Midbrain (tissue), 1 donor: ENCODE measurements at places on chromosomes 6 and 20.

DNA sequence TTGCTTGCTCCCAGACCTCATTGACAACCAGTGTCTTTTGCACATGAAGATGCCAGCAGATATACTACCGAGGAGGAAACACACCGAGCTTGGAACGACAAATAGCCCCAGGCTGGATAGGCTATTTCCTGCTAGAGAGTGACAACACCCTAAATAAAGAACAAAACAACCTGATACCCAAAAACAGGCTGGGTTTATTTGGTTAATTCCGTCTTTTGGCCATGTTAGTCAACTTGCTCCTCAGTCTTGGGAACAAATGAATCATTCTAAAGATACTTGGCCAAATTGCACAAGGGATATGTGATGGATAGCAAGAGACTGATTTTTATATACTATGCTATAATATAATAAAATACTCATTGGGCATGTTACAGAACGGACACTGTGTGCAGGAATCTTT, 11.5 kb upstream of the MUC22 start:
- DNase-seq, result no peak

- no peak for DNase-seq
Measured at GRCh38 chr6:136624347-136624746, 74.1 kb upstream of the MAP7 start.

GRCh38 chr6:63589952-63590411, 17.7 kb downstream of the LOC128125822 start:
- DNase-seq, result no peak

DNA sequence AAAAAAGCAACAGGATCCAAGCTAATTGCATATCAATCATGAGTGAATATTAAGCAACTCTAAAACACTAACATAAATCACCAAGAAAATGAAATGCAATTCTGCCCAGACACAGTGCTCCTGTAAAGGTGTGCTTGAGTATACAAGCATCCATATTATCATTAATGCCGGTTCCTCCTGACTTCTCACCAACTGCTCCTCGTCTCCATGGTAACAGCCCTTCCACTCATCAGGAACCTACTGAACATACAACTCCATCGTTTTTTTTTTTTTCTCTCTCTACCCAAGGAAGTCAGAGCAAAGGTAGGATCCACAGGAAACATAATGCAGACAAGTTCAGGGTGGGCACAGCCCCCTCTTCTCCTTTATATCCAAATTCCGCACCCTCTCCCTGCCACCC, 12.4 kb downstream of the GABBR1 start:
- no peak for DNase-seq

- DNase-seq, result peak; percentile 48
Measured at GRCh38 chr6:136548582-136549299, 1.5 kb downstream of the MAP7 start.
